HepG2 (cell line): ENCODE measurements at places on chromosomes 5 and 9. TPM values are rescaled to one million over a fixed set of nuclear protein-coding genes. Genes with fewer than 3 reads are reported as not detected.

GRCh38 chr9:70218767-70219166 lies 40.0 kb upstream of the SMC5 start:
- no peaks in the 10 kb centered on the region; the same call in 1 of the 2 replicates for H3K36me3 ChIP-seq
- 0 out of 2 replicates have a peak, but pooled peaks cover 5% of the 10 kb centered on the region for H3K4me1 ChIP-seq
- DNase-seq = no peak
- H3K27me3 ChIP-seq = no peaks in the 10 kb centered on the region
- H3K27ac ChIP-seq = no peak overlapping the region
- H3K4me3 ChIP-seq = no peak overlapping the region

The PCDHB5 gene
- total RNA-seq = 0.07 TPM in 1 of 2 replicates, not detected in the other

DNA sequence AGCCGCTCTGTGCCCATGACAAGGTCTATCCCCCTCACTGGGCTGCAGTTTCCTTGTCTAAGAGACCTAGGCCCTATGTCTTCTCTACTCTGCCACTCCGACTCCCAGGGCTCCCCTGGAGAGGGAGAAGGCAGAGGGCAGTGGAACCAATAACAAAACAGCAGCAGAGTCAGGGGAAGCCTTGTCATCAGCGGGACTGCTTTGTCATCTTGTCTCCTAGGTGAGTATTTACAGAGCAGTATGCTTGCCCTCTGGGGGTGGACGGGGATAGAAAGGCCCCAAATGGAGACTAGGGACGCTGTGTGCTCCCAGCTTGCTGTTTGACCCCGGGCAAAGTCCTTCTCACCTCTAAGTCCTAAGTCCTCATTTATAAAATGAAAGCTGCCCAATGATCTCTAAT lies 318.5 kb downstream of the CDK5RAP2 start:
- no peak for DNase-seq
- no peak overlapping the region for H3K27ac ChIP-seq
- 0 out of 2 replicates have a peak, but pooled peaks cover 8% of the 10 kb centered on the region for H3K4me1 ChIP-seq
- no peaks in the 10 kb centered on the region for H3K27me3 ChIP-seq
- H3K36me3 ChIP-seq = no peaks in the 10 kb centered on the region

- H3K27me3 ChIP-seq = no peaks in the 10 kb centered on the region
- H3K4me1 ChIP-seq = peaks cover 10% of the 10 kb centered on the region
- H3K4me3 ChIP-seq = no peak overlapping the region
- no peaks in the 10 kb centered on the region for H3K36me3 ChIP-seq
- DNase-seq = no peak
- no peak overlapping the region for H3K27ac ChIP-seq
Measured at GRCh38 chr5:53814819-53815218, 254.4 kb downstream of the NDUFS4 start.

The SH3TC2 gene
- 0.71 and 0.94 TPM in 2 replicates for total RNA-seq

GRCh38 chr5:73122875-73123810 lies 2.8 kb downstream of the TMEM171 start:
- DNase-seq = no peak
- H3K27me3 ChIP-seq = peaks cover 11% of the 10 kb centered on the region
- no peaks in the 10 kb centered on the region for H3K36me3 ChIP-seq
- no peak overlapping the region for H3K27ac ChIP-seq
- H3K4me3 ChIP-seq = no peak overlapping the region

- no peak overlapping the region for H3K4me3 ChIP-seq
- H3K27ac ChIP-seq = no peak overlapping the region
- no peaks in the 10 kb centered on the region for H3K27me3 ChIP-seq
- DNase-seq = no peak
- no peaks in the 10 kb centered on the region for H3K4me1 ChIP-seq
Measured at GRCh38 chr5:93497096-93497495, 83.9 kb downstream of the NR2F1-AS1 start.

- DNase-seq = no peak
- peaks cover 36% of the 10 kb centered on the region; the same call in 2 of the 3 replicates for H3K27me3 ChIP-seq
- H3K4me3 ChIP-seq = no peak overlapping the region
Measured at GRCh38 chr5:159310511-159310910, 19.8 kb downstream of the IL12B start.

DNA sequence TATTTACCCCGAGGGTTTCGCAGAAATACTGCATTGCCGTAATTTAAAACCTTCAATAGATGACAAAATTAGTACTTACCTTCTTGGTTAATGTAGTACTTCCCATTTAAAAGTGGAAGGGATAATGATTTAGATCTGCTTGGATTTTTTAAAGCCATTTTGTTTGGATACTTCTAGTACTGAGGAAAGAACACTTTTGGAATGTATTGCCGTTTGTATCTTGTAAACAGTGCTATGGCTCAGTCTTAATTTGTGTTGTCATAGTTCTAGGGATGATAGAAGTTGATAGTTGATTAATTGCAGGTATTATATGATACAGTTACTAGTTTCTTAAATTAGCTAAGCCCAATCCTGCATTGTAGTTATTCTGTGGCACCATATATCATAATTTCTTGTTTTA lies 33.1 kb downstream of the TNPO1 start:
- peak overlapping the region; percentile 96 for H3K27ac ChIP-seq
- peaks cover 45% of the 10 kb centered on the region for H3K4me1 ChIP-seq
- no peaks in the 10 kb centered on the region for H3K27me3 ChIP-seq
- no peak for DNase-seq

DNA sequence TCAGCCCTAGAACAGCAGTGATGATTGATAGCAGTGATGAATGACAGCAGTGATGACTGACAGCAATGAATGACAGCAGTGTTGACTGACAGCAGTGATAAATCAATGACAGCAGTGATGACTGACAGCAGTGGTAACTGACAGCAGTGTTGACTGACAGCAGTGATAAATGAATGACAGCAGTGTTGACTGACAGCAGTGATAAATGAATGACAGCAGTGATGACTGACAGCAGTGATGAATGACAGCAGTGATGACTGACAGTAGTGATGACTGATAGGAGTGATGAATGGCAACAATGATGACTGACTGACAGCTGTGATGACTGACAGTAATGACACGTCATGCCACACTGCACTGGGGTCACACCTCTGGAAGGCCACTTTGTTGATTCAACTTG lies 106.8 kb downstream of the ENTREP1 start:
- no peaks in the 10 kb centered on the region for H3K36me3 ChIP-seq
- DNase-seq = no peak
- H3K27me3 ChIP-seq = peaks cover 20% of the 10 kb centered on the region; the same call in 2 of the 3 replicates
- no peak overlapping the region for H3K27ac ChIP-seq
- H3K4me1 ChIP-seq = no peaks in the 10 kb centered on the region

GRCh38 chr9:75242426-75242825 lies 154.1 kb downstream of the OSTF1 start:
- no peak for DNase-seq
- H3K36me3 ChIP-seq = no peaks in the 10 kb centered on the region
- H3K27ac ChIP-seq = no peak overlapping the region
- peaks cover 9% of the 10 kb centered on the region; the same call in 1 of the 2 replicates for H3K4me1 ChIP-seq
- H3K4me3 ChIP-seq = no peak overlapping the region
- no peaks in the 10 kb centered on the region for H3K27me3 ChIP-seq

DNA sequence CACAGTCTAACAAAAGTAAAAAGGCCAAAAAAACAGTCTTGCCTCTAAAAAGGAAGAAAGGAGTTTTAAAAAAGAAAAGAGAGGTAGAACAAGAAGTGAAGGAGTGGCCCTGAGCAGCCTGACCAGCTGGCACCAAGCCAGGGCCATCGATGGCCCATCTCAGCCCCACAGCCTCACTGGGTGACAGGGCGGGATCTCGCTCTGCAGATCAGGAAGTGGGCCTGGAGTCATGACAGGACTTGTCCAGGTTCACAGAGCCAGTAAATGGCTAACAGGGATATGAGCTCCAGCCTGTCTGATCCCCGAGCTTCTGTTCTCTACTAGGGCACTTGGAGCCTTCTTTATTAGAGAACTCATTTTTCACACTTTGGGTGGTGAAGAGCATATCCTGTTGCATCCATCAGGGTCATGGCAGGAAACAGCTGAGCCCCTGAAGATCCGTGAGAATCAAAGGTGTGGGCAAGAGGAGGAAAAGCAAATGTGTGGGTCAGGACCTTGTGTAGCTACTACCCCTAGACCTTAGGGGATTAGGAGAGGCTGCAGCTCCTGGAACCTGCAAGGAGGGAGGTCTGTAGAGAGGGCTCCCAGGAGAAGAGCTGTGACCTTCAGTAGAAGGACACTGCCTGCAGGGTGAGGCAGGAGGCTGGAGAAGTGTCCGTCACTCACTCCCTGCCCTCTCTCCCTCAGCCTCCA lies 299.0 kb upstream of the MSX2 start:
- no peak overlapping the region for H3K4me3 ChIP-seq
- H3K27me3 ChIP-seq = no peaks in the 10 kb centered on the region
- H3K4me1 ChIP-seq = no peaks in the 10 kb centered on the region
- no peak for DNase-seq
- H3K36me3 ChIP-seq = no peaks in the 10 kb centered on the region

The PTGS1 gene
- 0.06 and 0.07 TPM in 2 replicates for total RNA-seq
